ENCODE measurements at places on chromosomes 1 and 21. TPM values are rescaled to one million over a fixed set of nuclear protein-coding genes. Genes with fewer than 3 reads are reported as not detected.

PGLYRP3 gene
- not detected for polyA plus RNA-seq

TARS2 gene
- 27.2 TPM for polyA plus RNA-seq

AJAP1 gene
- polyA plus RNA-seq, result 1.8 TPM

YIPF1 gene
- 36.7 TPM for polyA plus RNA-seq

MAP3K7CL gene
- 5.2 TPM for polyA plus RNA-seq

BACE2 gene
- polyA plus RNA-seq, result 29.2 TPM

NPHS2 gene
- polyA plus RNA-seq, result 427 TPM

RASAL2 gene
- 17.6 TPM for polyA plus RNA-seq

DENND1B gene
- polyA plus RNA-seq, result 14.4 TPM

DNA sequence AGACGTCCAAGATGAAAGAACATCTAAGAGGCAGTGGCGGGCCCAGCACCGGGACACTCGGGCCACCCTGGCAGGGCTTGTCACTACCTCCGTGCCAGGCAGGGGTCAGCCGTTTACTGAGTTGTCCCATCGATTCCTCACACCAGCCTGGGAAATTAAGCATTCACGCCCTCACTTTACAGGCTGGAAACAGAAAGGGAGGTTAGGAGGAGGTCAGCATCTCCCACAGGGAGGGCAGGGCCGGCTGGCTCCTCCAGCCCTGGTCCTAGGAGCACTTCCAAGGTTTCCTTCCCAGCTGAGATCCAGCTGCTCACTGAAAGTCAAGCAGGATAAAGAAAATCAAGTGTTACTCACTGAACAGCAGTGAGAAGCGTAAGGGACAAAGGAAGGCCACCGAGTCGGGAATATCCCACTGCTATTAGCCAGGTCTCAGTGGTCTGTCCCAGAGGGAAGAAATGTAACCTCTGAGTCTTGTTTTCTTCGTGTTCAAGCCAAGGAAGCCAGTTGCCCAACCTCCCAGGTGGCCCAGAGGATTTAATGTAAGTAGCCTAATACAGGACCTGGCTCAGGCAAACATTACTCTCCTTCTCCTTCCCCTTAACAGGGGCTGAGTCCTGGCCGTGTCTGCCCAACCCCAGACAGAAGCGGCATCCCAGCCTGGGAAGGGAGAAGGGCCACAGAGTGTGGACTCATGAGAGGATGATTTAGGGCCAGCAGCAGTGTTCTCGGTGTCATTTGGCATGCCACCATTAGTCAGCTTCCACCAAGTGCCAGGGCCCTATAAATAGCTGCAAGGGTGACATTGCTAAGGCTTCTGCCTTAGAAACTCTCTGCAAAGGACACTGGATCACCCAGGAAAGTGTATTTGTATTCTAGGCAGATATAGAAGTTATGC, 203.1 kb upstream of the GALNT2 start:
- no peak for DNase-seq

- no peak for DNase-seq
Measured at GRCh38 chr21:21731626-21732025, 733.4 kb downstream of the NCAM2 start.

DNA sequence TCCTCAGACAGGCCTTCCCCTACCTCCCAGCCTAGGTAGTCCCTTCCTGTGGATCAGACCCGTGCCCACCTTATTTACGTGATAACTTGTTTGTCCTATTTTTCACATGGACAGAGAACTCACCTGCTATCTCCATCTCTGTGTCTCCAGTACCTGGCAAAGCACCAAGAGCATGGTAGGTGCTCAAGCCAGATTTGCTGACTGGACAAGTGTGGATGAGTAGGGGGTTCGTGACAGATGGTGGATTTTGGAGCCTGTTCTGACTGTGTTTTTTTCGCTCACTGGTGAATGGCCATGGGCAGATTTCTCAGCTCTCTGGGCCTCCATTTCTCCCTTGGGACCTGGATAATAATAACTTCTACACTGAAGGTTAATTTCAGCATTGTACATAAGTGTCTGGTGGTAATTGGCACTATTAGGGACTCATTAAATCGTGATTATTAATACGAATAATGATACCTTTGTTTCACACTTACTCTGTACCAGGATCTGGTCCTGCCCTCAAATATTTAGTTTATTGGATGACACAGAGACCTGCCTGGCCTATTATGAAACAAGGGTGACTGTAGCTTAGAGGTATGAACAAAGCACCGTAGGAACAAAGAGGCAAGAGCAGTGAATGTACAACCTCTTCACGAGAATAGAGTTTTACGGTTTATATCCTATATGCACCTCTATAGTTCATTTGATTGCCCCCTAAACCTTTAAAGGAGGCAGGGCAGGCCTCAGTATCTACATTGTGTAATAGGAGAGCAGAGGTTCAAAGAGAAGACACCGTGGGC, 24.5 kb upstream of the SLC26A9 start:
- no peak for DNase-seq

DNA sequence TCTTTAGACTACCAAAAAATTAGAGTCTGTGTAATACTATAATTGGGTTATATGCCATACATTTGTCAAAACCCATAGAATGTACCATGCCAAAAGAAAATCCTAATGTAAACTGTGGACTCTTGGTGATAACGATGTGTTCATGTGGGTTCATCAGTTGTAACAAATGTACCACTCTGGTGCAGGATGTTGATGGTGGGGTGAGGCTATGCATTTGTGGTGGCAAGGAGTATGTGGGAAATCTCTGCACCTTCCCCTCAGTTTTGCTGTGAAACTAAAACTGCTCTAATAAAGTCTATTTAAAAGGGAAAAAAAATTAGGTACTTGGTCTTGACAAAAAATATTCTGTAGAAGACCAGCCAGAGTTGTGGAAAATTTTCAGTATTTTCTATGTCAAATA, 43.4 kb downstream of the INKA2 start:
- DNase-seq, result no peak

GRCh38 chr21:37939251-37939650, 23.0 kb upstream of the KCNJ6 start:
- DNase-seq, result no peak

GRCh38 chr1:167681024-167681423, 40.8 kb upstream of the MPZL1 start:
- DNase-seq, result no peak

DNA sequence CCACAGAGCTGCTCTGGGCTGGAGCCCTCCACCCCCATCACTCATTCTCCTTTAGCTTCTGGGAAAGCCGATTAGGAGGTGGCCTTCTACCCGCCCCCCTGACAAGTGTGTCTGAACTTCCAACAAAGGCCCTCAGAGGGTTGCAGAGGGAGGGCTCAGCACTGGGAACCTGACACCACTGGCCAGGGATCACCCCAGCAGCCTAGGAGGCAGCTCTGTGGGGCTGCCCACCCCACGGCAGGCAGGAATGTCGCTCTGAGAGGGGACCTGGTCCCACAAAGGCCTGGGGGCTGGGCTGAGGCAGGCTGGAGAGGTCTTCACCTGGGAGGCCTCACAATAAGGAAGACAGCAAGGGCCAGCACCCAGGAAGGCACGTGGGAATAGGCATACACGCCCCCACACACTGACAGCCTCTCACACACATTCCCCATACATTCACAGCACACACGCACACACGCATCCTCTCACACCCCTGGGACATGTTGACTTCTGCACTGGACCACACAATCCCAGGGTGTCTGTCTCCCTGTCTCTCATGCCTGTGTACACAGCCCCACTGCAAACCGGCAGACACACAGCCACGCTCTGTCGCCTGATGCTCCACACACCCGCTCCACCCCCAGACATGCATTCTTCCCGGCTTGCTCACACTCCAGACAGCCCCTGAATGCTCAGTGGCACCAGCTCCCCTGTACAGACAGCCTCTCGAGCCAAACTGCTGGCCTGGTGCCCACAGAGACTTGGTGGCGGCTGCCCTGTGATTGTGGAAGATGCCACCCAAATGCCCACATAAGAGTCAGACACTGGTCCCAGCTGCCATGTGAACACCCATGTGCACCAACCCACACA, 30.7 kb downstream of the DMBX1 start:
- no peak for DNase-seq

- no peak for DNase-seq
Measured at GRCh38 chr1:210633140-210633539, 304.4 kb downstream of the HHAT start.

DNA sequence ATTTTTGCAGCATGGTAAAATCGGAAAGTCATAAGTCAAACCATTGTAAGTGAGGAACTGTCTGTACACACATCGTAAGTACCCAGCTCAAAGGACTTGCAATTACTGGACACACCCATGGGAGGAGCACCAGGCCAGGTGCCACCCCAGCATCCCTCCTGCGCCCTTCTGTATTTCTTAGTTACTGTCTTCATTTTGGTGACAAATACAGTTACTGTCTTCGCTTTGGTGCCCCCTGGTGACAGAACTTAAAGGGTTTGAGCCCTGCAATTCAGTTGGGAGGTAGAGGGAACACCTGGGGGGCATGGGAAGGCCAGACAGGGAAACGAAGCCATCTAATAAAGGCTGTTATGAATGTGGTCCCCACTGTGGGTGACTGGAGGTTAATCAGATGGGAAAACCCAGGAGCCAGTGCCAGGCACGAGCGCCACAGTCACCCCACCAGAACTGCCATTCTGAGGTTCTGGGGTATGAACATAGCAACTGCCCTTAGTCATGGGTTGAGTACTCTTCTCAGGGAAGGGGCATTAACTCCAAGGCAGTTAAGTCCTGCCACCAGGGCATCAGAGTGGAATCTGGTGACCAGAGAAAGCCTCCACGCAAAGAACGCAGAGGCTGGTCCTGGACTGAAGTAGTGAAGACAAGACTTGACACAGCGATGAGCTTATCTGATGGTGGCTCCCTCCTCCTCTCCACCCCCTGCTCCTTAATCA, 612.9 kb downstream of the PTPRU start:
- no peak for DNase-seq

GRCh38 chr1:112625696-112626095, 6.1 kb downstream of the CAPZA1 start:
- DNase-seq, result no peak

GRCh38 chr1:222928212-222928611, 113.4 kb downstream of the DISP1 start:
- DNase-seq, result peak; percentile 45

- no peak for DNase-seq
Measured at GRCh38 chr1:23634840-23635651, 56.6 kb upstream of the RPL11 start.

DNA sequence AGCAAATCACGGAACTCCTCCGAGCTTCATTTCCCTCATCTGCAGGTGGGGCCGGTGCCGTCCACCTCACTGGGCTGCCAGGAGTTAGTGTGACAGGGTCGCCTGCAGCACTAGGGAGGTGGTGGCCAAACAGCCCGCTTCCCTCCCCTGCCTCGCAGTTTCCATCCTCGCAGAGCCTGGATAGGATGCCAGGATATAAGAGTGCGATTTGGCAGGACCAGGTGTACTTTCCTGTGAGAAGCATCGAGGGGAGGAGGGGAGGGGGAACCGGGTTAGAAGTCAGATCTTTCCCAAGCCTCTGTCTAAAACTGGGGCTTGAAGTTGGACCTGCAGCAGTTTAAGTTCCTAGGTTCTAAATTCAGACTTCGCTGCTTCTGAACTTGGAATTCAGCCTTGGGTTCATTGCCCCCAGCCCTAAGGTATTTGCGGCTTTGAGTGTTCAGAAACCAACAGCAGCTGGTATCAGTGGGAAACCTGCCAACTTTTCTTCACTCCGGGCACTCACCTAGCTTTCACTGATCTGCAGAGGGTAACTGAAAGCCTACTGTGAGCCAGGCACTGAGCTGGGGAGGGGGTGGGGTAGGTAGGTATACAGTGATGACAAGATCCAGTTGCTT, 1.7 kb upstream of the JUN start:
- peak; percentile 69 for DNase-seq

GRCh38 chr1:15884477-15884876, 37.0 kb downstream of the SPEN start:
- no peak for DNase-seq

- no peak for DNase-seq
Measured at GRCh38 chr21:27359141-27359540, 392.3 kb upstream of the ADAMTS5 start.

DNA sequence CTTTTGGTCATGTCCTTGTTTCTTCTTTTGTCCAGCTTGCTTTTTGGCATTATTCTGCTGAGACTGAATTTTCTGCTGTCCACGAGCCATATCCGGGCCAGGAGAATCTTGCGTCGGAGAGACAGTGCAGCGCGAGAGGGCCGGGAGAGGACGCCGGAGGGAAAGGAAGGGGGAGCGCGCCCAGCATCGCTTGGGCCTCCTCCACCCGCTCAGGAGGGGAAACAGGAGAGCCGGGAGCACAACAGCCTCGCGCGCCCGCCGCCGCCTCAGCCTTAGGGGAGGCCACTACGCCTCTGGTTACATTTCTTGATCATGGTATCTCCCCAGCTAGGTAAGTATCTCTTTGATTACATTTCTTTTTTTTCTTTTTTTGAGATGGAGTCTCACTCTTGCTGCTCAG, 7.4 kb upstream of the DEGS1 start:
- no peak for DNase-seq

DNA sequence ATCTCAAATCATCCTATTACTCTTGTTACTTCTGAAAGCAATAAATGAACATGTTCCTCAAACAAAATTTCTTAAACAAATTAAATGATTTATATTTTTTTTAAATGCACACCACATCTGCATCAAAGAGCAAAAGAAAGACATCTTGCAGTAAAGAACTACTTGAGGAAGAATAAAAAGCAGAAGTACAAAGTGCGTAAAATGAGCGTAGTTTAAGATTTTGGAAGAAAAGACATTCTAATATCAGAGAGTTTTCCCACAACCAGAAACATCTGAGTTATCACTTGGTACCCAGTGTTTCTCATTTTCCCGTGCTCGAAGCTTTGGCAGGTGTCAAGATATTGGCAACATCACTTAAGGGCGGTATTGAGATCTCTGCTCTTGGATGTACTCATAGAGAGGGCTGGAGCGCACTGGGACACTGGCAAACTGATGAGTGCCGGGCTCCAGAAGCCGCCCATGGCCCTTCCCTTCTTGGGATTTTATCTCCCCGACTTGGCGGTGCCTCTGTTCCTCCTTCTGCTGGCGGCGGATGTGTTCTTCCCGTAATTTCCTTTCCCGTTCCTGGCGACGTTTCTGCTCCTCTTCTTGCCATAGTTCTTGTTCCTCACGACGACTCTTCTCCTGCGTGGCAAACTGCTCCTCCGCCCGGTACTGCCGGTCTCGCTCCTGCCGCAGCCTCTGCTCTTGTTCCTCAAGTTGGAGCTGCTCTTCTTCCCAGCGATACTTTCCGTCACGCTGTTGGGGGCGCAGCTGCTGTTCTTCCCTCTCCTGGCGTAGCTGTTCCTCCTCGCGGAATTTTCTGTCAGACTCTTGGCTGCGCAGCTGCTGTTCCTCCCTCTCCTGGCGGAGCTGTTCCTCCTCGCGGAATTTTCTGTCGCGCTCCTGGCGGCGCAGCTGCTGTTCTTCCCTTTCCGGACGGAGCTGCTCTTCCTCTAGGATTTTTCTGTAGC, 7.9 kb downstream of the TCHH start:
- no peak for DNase-seq

GRCh38 chr1:164695956-164696665, 137.1 kb downstream of the PBX1 start:
- no peak for DNase-seq

- DNase-seq, result no peak
Measured at GRCh38 chr1:97488530-97488929, 432.3 kb downstream of the DPYD start.

GRCh38 chr21:41750051-41750450, 16.8 kb downstream of the RIPK4 start:
- no peak for DNase-seq

Data from right renal pelvis (tissue), 4 donors.